ENCODE measurements at places on chromosomes 12 and 14. TPM values are rescaled to one million over a fixed set of nuclear protein-coding genes. Genes with fewer than 3 reads are reported as not detected.

Gene GRIN2B
- total RNA-seq: 4.6 TPM

Gene POLE
- total RNA-seq: 44.5 TPM

Gene KRT85
- not detected for total RNA-seq

Gene HOXC6
- 5.3 TPM for total RNA-seq

Gene CLEC1A
- not detected for total RNA-seq

Gene RPGRIP1
- 0.23 TPM for total RNA-seq

Gene KCNH3
- total RNA-seq: 2.9 TPM

Gene ZBTB25
- 6.6 TPM for total RNA-seq

Gene SLC25A47
- total RNA-seq: not detected

Gene SIRT4
- total RNA-seq: 0.88 TPM

Gene CFAP251
- 1.3 TPM for total RNA-seq

Gene KLRK1
- not detected for total RNA-seq

Gene CACNA1C
- total RNA-seq: 0.02 TPM
